A549 treated with dexamethasone at 1 μM for 4 hours (cell line): ENCODE measurements at places on chromosomes 2 and 18. TPM values are rescaled to one million over a fixed set of nuclear protein-coding genes. Genes with fewer than 3 reads are reported as not detected.

LNPK gene
- 13.9 to 18.6 TPM (median 16.1 TPM) in 5 replicates for total RNA-seq

ARL4C gene
- 32.1 to 41.4 TPM (median 37.7 TPM) in 5 replicates for total RNA-seq

L3MBTL4 gene
- total RNA-seq = 0.06 TPM in 1 of 5 replicates, not detected in the others

LAMA1 gene
- 0.01 to 0.21 TPM (median 0.09 TPM) in 5 replicates for total RNA-seq

EN1 gene
- total RNA-seq = 0.61 to 0.91 TPM (median 0.83 TPM) in 5 replicates

MRPS9 gene
- total RNA-seq = 31.3 to 33.3 TPM (median 32.8 TPM) in 5 replicates

ZNF521 gene
- not detected in 5 replicates for total RNA-seq
